ENCODE measurements at places on chromosomes 7 and 10.

GRCh38 chr10:130424418-130424817 is 288.2 kb downstream of the GLRX3 start:
- no peak for DNase-seq

DNA sequence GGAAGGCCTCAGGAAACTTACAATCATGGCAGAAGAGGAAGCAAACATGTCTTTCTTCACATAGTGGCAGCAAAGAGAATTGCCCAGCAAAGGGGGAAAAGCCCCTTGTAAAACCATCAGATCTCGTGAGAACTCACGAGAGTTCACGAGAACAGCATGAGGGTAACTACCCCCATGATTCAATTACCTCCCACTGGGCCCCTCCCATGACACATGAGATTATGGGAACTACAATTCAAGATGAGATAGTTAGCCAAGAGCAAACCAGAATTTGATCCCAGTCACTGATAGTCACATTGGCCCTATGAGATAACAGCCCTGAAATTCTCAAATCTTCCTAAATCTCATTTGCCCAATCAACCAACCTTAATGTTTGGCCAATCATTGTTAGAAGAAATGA is 18.2 kb upstream of the ITPRID1 start:
- no peak for DNase-seq

DNA sequence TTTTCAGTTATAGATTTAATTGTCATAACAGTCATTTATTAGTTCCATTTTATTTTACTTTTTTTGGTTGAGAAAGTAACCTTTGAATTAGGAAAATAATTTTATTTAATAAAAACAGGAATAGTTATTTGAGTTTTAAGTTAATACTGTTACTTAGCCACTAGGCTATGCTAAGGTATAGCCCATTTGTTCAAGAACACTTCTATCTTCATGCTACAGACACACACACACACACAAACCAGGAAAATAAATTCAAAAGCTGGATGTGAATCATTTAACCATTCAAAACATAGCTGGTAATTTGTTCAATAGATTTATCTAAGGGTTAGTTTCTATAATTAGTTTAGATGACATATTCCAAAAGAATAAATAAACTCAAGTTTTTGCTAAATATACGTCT is 148.4 kb downstream of the RNF133 start:
- DNase-seq = no peak

DNA sequence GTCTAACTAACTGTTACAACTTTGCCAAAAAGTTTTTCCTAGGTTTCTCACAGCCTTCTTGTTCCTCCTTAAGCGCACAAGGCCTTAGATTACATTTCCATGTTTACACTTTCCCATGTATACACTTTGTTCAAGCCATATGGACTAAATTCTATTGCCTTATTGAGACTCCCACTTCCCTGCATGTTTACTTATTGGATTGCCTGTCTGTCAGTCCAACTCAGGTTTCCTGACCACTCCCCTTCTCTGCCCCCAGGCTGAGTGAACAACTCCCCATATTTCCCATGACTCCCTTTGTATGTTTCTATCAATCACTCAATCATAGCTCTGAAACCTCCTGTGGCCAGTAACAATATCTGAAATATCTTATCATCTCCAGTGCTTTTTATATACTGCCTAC is 43.0 kb downstream of the SLC25A40 start:
- no peak for DNase-seq

- peak; percentile 5 for DNase-seq
These were observed 230.4 kb downstream of the TNS3 start for GRCh38 chr7:47351233-47352154.

DNA sequence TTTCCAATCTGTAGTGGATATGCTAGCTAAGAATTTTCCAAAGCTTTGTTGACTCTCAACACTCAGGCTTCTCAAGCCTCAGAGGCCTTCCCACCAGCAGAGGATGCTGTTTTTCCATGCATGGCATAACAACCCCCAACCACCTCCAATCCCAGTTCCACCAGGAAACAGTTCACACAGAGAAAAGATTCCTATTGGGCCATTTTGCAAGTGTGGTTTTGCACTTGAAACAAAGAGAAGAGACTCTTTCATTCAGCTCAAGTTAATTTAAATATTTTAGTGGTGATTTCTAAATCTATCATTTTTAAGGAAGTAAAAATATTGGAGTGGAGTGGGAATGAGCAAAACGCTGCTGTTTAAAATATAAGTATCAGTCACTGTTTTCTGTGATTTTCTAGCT is 105.6 kb upstream of the COL1A2 start:
- DNase-seq = no peak

- no peak for DNase-seq
These were observed 86.5 kb downstream of the SEMA3A start for GRCh38 chr7:84108119-84108518.

GRCh38 chr7:20227291-20227795 is 10.2 kb upstream of the MACC1 start:
- DNase-seq = no peak

DNA sequence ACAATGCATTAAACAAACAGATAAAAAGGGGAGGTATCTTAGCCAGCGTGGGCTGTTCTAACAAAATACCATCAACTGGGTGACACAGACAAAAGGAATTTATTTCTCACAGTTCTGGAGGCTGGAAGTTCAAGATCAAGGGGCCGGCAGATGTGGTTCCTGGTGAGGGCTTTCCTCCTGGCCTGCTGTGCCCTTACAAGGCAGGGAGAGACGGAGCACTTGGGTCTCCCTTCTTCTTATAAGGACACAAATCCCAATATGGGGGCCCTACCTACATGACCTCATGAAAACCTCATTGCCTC is 281.6 kb upstream of the KLF14 start:
- peak; percentile 21 for DNase-seq

DNA sequence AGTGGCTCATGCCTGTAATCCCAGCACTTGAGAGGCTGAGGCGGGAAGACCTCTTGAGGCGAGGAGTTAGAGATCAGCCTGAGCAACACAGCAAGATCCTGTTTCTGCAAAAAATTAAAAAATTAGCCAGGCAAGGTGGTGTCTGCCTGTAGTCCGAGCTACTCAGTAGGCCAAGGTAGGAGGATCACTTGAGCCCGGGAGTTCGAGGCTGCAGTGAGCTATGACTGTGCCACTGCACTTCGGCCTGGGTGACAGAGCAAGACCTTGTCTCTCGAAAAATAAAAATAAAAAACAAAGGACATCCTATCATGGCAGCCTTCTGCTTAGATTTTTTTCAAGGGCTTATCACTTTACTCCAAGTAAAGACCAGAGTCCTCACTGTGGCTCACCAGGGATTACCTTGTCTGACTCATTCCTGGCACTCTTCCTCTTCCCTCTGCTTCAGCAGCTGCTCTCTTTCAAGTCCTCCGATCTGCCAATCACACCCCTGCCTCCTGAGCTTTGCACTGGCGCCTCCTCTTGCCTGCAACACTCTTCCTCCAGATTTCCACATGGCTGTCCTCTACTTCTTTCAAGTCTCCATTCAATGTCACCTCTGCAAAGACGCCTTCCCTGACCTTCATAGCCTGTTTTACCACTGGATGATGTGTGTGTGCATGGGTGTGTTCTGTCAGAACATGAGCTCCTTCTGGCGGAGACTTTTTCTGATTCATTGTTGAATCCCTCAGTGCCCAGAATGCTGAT is 7.7 kb downstream of the PRTFDC1 start:
- no peak for DNase-seq

- DNase-seq = no peak
These were observed 98.6 kb downstream of the MYOF start for GRCh38 chr10:93383562-93383981.

DNA sequence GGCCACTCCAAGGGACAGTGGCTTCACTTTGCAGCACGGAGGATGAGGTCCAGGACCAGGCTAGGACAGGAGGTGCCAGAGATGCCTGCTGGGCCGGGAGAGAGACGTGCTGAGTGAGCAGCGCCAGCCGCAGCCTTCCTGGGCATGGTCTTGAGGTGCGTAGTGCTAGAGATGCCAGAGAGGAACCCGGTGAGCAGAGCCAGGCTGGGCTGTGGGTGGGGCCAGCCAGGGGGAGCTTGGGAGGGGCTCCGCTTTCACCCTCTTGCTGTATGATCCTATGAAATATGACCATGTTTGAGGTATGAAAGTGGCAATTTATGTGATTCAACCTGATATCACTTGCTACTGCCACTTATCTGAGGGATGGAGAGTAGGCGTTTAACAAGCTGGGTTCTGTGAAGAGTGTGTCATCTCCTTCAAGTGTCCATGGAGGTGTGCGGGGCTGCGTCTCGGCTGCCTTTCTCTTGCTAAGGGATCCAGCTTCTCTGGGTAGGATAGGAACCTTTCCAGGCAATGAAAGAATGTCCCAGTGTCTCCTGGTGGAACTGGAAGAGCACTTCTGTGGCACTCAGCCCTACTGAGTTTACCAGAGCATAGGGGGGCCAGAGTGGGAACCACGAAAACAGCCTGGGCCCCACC is 518.4 kb upstream of the FOXK1 start:
- no peak for DNase-seq

DNA sequence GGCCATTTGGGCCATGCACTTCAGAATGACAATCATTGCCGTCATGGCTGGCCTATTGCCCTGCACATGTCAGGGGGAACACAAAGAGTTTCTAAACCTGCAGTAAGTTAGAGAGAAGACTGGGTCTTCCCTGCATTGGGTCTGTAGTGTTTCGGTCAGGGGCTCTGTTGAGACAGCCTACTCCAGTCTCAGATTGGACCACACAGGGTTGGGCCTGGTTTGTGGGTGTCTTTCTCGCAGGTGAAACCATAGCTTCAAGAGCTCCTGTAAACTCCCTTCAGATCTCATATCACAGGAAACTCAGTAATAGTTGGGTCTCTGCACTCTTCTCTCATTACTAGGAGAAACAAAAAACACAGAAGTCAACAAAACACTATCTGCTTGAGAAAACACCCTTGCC is 7.3 kb upstream of the TARP start:
- no peak for DNase-seq

DNA sequence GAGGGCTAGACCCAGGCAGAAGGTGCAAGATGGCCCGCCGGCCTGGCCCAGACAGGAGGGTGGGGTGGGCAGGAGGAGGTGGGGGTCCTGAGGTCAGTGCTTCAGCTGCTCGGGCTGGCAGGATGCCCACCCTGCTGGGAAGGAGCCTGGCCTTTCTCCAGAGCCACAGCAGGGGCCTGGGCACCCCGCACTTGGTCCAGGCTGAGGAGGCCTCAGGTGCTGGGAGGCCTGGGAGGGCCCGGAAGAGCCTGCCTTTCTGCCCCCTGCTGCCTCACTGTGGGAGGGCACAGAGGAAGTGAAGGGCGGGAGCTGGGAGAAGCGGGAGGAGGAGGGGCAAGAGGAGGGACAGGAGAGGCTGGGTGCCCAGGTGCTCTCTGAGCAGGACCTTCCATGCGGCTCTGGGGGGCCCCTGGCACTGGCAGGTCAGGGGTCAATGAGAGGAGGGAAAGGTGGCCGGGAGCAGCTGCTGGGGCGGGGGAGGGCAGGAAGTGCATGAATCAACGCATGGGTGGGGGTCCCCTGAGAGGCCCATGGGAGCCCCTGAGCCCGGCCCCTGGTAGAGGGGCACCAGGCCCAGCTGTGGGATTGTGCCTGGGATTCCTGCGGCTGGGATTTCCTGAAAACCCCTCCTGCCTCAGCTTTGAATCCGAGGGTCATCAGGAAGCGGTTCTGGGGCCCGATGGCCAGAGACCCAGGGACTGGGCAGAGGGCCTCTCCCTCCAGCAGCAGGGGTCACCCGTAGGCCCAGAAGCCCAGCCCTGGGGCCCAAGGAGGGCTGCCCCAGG is 49.9 kb downstream of the PWWP2B start:
- DNase-seq = peak; percentile 87

- no peak for DNase-seq
These were observed 326.2 kb upstream of the POT1 start for GRCh38 chr7:125255810-125256209.

GRCh38 chr7:55591282-55591931 is 19.1 kb upstream of the VOPP1 start:
- no peak for DNase-seq

GRCh38 chr10:43430926-43431663 is 5.8 kb upstream of the ZNF487 start:
- no peak for DNase-seq

GRCh38 chr10:132684164-132684891 is 101.6 kb downstream of the NKX6-2 start:
- peak; percentile 51 for DNase-seq

DNA sequence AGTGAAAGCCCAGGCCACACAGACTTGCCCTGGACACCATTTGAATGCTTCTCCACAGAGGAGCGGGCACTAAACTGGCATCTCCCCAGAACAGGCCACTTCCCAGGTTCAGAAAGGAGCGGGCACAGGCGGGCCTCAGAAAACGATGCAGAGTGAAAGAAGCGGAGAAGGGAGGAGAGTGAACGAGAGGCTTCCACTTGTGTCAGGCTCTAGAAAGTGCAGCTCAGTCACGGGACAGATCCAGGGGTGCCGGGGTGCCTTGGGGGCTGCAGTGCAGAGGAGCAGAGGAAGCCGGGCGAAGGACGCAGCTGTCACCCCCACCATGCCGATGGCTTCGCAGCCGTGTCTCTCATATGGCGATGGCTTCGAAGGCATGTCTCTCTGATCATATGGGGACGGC is 26.1 kb upstream of the PRKAR1B start:
- DNase-seq = no peak

- DNase-seq = no peak
These were observed 8.0 kb upstream of the SMARCD3 start for GRCh38 chr7:151256410-151257045.

DNA sequence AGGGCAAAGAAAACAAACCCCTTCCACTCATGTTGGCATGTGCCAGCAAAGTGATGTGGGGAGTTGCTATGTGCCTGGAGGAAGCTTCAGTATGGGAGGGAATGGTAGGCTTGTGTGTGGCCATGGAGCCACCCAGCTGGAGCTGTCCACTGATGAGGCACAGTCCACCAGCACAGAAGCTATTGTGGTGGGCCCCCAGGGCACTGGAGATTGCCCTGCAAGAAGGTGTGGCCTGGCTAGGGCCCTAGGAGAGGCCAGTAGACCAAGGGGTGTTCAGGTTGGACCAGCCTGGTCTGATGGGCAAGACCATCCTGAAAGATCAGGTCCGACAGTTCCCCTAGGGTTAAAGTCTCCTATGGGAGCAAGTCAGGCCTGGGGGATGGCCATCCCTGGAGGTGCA is 22.1 kb upstream of the KEL start:
- DNase-seq = no peak

DNA sequence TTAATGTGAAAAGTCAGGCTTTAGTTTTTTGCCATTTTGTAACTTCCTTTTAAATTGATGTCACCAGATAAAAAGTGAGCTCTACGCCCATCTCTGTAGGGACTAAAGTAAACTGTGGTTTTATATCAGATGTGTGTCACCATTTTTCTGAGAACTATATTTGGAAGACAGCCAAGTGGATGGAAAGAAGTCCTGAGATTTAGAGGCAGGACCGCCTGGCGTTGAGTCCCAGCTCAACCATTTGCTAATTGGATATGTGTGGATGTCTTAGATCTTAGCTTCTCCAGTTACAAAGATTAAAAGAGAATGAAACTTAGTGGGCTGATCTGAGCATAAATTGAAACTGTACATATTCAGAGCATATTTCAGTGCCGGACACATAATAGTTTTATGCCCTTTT is 691.6 kb upstream of the CELF2 start:
- no peak for DNase-seq

DNA sequence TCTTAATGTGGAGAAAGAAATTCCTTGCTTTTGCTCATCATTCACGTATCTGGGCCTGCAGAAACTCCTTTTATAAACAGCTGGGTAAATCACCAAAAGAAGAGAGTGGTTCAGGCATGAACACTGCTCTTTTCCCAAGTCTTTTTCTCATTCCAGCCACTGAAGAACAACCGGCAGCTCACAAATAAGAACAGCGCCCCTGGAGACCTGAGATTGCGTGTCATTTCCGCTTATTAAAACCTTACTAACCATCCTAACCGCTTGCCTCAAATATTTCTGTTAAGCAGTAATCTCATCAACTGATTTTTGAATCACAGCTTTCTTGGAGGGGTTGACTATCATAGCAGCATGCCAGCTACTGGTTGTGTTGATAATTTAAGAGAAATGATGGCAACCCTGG is 213.0 kb upstream of the PLXNA4 start:
- DNase-seq = no peak

All from stimulated activated CD8-positive, alpha-beta memory T cell treated with anti-CD3 and anti-CD28 coated beads, Interleukin-4, amount 100 ng/mL, for 48 hours (primary cell).